T-helper 17 cell (primary cell): ENCODE measurements at places on chromosomes 1 and 21.
A peak's percentile ranks its signal among the peaks of the same experiment; 100 is the strongest.

- H3K27ac ChIP-seq, result no peak overlapping the region
- H3K4me3 ChIP-seq, result no peak overlapping the region
- no peak for DNase-seq
- no peaks in the 10 kb centered on the region for H3K27me3 ChIP-seq
- peaks cover 8% of the 10 kb centered on the region for H3K36me3 ChIP-seq
These were observed 25.6 kb downstream of the LPGAT1 start for GRCh38 chr1:211804915-211805314.

DNA sequence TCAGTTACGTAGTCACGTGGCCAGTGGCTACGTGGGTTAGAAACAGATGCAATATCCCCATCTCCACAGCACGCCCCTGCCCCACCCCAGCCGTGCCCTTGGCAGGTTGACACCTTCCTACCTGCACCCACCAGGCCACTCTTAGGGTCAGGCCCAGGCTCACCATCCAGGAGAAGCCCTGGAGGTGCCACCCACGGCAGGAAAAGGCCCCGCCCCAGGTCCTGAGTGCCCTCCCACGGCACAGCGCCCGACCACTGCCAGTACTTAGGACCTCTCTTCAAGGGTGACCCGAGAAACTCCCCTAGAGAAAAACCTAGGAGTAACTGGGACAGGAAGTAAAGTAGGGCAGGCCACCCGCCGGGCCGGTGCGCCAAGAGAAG is 1.5 kb downstream of the C1orf35 start:
- H3K4me1 ChIP-seq, result peaks cover 24% of the 10 kb centered on the region
- no peak for DNase-seq
- peaks cover 3% of the 10 kb centered on the region for H3K36me3 ChIP-seq
- H3K27ac ChIP-seq, result peak overlapping the region; percentile 85
- H3K4me3 ChIP-seq, result peak overlapping the region; percentile 91
- no peaks in the 10 kb centered on the region for H3K27me3 ChIP-seq

DNA sequence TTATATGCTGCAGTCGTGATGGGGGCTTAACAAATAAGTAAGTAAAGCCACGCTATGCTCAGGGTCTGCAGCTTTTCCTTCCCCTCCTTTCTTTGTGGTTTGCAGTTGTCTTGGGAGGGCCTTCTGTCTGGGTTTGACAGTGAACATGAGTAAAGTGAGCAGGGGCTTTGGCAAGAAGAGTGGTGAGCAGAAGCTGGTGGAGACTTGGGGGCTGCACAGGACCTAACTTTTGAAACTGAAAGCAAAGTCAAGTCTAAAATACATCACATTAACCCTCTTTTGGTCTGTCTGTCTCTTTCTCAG is 368.6 kb upstream of the VAMP3 start:
- H3K27me3 ChIP-seq, result peaks cover 28% of the 10 kb centered on the region
- no peaks in the 10 kb centered on the region for H3K36me3 ChIP-seq
- H3K4me3 ChIP-seq, result no peak overlapping the region
- no peak overlapping the region for H3K27ac ChIP-seq
- DNase-seq, result no peak

- peaks cover 43% of the 10 kb centered on the region for H3K4me1 ChIP-seq
- no peak for DNase-seq
- no peak overlapping the region for H3K27ac ChIP-seq
- peak overlapping the region; percentile 2 for H3K4me3 ChIP-seq
- peaks cover 59% of the 10 kb centered on the region for H3K27me3 ChIP-seq
These were observed 2.6 kb downstream of the PADI1 start for GRCh38 chr1:17207540-17207939.

DNA sequence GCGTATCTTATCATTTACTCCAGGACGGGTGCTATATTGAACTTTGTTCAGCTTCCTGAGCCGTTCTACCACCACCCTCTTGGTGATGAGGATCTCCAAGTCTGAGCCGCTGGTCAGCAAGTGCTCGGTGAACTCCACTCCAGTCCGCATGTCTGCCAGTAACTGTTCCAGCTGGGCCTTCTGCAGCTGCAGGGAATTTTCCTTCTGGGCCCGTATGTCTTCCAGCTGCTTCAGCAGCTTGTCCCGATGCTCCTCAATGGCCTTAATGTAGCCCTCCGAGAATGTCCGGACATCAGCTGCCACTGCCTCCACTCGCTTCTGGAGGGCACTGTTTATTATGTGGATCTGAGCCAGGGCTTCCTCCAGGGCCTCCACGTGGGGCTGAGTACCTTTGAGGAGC is 3.4 kb downstream of the TRIM45 start:
- no peaks in the 10 kb centered on the region for H3K27me3 ChIP-seq
- peaks cover 26% of the 10 kb centered on the region for H3K4me1 ChIP-seq
- H3K4me3 ChIP-seq, result no peak overlapping the region
- peaks cover 2% of the 10 kb centered on the region for H3K36me3 ChIP-seq
- H3K27ac ChIP-seq, result peak overlapping the region; percentile 41

GRCh38 chr1:221371705-221372104 is 370.2 kb downstream of the DUSP10 start:
- no peak overlapping the region for H3K27ac ChIP-seq
- no peak overlapping the region for H3K4me3 ChIP-seq
- H3K4me1 ChIP-seq, result no peaks in the 10 kb centered on the region
- peaks cover 45% of the 10 kb centered on the region for H3K27me3 ChIP-seq
- no peak for DNase-seq
